ENCODE measurements at places on chromosomes 12 and 14.

- no peak for DNase-seq
Measured at GRCh38 chr14:95520346-95520745, 3.9 kb upstream of the SYNE3 start.

- no peak for DNase-seq
Measured at GRCh38 chr12:24848941-24849477, 99.9 kb downstream of the BCAT1 start.

DNA sequence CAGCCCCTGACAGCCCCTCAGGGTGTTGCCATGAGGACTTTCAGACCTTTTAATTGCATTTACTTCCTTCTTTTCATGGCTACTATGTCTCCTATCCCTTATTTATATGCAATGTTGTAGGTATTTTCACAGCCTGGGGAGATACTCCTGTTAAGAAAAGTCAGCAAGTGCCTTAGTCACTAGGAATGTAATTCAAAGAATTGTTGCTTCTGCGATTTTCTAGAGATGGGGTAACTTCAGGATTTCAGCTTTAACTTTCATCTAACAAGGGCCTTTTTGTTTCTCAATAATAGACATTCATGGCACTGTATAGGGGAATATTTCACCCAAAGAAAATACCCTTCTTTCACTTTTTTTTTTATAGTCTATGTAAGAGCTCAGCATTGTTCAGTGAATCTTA lies 533.3 kb upstream of the MIS18BP1 start:
- no peak for DNase-seq

- DNase-seq: no peak
Measured at GRCh38 chr12:108119126-108119973, 9.7 kb upstream of the WSCD2 start.

GRCh38 chr14:101895256-101895655 lies 69.1 kb upstream of the DYNC1H1 start:
- no peak for DNase-seq

- peak; percentile 34 for DNase-seq
Measured at GRCh38 chr12:108511633-108512540, 3.2 kb upstream of the FICD start.

DNA sequence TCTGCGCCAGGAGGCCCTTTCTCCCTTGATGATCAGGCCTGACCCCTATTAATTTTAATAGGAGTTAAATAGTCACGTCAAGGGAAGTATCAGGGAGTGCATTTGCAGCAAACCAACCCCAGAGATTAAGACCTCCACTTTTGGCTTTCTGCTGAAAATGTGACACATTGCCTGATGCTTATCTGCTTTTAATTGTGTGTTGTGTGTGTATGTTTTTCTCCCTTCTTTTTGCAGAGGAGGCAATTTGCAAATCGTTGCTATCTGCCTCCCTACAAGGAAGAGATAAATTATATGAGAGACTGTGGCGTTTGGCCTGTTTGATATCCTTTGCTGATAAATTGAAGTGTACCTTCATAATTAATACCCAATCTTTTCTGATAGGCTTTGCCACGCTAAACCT lies 822.9 kb downstream of the VRK1 start:
- DNase-seq: no peak

DNA sequence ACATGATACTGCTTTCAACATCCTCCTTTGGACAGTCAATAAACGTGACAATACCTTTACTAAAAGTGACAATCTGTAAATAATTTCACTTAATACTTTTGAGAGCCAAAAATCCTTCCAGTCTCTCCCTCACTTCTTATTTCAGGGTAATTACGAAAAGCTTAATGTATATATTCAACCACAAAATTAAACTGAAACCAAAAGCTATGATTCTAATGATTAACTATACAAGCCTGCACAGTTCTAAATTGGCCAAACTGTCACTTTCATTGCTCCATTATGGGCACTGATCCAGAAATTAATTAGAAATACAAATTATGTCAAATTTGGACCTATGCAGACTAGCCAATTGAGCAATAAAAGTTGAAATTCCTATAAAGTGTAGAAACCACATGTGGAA lies 696.5 kb upstream of the MIS18BP1 start:
- DNase-seq: no peak

- DNase-seq: no peak
Measured at GRCh38 chr14:21023817-21024584, 860 bp downstream of the NDRG2 start.

- no peak for DNase-seq
Measured at GRCh38 chr12:587132-588023, 75.9 kb downstream of the NINJ2 start.

GRCh38 chr12:1859643-1860042 lies 39.3 kb downstream of the LRTM2 start:
- no peak for DNase-seq

GRCh38 chr14:50677527-50678063 lies 9.5 kb upstream of the SAV1 start:
- no peak for DNase-seq

DNA sequence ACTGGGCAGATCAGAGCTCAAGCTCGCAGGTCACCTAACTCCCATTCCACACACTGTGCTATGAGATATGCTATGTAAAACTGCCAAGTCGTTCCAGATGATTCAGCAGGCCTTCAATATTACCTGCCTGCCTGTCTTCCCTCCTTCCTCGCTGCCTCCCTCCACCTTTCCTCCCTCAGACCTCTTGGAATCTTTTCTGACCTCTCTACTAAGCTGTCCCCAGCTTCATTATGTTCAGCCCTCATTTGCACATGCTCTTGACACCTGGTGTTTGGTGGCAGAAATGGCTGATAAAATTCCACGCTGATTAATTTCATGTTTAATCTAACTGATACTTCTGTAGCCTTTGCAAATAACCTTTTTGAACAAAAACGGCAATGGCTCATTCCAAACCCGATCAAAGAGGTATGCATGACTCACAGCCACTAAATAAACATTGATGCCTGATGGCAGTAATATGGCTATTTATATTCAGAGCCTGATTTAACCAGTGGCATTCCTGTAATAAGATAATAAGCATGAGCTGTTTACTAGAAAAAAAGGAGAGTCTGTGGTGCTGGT lies 130.8 kb upstream of the EGLN3 start:
- no peak for DNase-seq

GRCh38 chr12:54700301-54700700 lies 52.1 kb upstream of the DCD start:
- DNase-seq: no peak

DNA sequence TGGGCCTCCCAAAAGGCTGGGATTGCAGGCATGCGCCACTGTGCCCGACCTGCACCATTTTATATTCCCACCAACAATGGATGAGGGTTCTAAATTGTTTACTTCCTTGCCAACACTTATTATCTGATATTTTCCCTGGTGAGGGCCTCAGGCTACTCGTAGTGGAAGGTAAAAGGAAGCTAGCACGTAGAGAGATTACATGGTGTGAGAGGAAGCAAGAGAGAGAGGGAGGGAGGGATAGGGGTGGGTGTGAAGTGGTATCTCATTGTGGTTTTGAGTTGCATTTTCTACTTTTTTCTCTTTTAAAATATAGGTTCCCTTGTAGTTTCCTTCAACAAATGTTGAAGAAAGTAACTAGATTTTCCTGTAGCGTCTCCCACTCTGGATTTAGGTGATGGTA lies 30.9 kb downstream of the MYO1H start:
- no peak for DNase-seq

DNA sequence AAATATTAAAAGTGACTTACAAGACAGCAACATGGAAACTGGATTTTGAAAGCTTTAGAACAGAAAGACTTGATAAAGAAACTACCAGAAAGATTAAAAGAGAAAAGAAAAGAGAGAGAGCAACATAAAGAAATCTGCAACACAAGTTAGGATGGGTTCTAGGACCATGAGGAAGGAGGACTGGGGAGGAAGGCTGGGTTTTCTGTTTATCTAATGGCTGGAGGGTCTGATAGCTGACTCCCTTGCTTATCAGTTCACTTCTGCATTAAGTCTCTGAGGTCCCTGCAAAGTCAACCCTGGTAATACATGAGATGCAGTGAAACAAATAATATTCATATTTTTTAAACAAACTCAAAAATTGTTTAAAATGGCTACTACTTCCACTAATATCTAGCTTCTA lies 90.1 kb downstream of the RPAP3 start:
- no peak for DNase-seq

Data from kidney epithelial cell (primary cell).